CD4-positive, alpha-beta T cell treated with Interleukin-4 for 4 hours (primary cell): ENCODE measurements at places on chromosomes 1 and 21.

GRCh38 chr1:200291106-200291505, 118.7 kb downstream of the ZNF281 start:
- no peak for DNase-seq

GRCh38 chr1:48649880-48650279, 126.8 kb downstream of the BEND5 start:
- no peak for DNase-seq

GRCh38 chr1:56979986-56980755, 14.4 kb upstream of the C8B start:
- DNase-seq, result no peak

- DNase-seq, result no peak
Measured at GRCh38 chr1:7641587-7642417, 129.3 kb upstream of the VAMP3 start.

DNA sequence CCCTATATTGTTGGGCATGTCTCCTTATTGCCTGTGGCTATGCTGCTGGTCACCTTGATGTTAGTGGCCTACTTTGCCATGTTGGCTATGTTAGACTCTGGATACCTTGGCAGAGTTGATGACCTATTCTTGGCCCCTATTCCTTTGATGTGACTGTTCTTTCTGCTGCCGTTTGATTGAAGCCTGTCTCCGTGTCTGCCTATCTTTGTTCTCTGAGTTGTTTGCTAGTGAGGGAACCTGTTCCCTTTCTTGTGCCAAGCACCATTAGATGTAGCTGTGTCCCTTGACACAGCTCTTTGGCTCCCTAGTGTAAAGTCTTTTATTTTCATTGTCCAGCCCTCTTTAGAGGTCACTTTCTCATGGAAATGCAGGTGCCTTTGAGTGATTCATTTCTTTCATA, 28.7 kb upstream of the PAPPA2 start:
- no peak for DNase-seq

DNA sequence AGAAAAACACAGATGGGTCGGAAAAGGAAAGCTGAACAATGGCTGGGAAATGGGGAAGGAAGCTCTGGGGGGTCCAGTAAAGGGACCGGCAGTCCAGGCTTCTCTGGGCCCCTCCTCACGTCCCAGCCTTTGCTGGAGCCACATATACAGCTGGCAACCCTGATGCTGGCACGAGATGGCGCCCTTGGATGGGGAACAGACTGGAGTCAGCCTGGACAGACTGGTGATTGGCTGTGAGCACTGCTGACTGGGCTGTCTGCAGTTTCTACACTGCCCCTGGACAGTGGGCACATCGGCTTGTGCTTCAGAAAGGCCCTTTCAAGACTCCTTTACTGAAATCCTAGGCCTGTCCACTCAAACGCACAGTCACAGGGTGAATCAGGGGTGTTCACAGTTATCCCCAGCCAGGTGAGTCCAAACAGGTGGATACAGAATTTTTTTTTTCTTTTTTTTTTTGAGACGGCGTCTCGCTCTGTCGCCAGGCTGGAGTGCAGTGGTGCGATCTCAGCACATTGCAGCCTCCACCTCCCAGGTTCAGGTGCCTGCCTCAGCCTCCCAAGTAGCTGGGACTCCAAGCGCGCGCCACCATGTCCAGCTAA, 31.1 kb upstream of the ZBTB40 start:
- peak; percentile 35 for DNase-seq

DNA sequence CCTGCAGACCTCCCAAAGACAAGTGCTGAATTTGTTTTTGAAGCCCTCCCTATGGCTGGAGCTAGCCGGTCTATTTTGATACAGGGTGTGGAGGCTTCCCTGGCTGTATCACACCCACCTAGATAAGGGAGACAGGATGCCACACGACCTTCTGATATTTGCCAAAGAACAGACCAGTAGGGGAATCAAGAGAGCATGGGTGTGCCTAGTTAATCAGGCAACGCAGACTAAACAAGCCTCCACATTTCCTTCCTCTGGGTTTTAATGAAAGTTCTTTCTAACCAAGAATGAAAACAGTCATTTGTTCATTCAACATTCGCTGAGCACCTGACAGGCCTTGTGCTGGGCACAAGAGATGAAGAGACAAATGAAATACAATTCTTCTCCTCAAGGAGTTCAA, 446.8 kb downstream of the PLPP3 start:
- no peak for DNase-seq

DNA sequence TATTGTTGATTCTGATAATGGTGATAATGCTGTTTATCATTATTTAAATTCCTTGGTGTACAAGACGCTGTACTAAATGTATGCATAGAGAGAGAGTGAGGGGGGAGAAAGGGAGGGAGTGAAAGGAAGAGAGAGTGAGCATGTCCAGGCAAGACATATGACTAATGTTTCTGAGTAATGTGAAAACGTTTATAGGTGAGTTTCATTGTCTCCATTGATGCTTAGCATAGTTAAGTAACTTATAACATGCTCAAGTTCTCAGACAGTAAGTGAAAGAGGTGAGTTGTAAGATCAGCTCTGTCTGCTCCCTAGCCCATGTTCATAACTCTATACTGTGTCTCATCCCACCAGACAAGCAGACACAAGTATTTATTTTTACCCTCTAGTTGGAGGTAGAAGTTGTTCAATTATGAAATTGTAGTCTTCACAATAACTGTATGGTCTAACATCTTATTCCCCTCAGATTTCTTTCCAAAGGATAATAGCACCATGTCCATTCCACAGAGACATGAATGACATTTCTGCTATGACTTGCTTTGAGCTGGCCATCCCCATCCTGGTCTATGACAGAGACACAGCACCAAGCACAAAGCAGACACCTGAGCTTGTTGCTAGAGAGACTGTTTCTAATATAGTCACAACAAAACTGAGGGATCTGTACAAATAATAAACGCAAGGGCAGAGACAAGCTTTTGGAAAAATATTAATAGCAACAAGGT, 285.1 kb downstream of the CACNA1E start:
- no peak for DNase-seq

DNA sequence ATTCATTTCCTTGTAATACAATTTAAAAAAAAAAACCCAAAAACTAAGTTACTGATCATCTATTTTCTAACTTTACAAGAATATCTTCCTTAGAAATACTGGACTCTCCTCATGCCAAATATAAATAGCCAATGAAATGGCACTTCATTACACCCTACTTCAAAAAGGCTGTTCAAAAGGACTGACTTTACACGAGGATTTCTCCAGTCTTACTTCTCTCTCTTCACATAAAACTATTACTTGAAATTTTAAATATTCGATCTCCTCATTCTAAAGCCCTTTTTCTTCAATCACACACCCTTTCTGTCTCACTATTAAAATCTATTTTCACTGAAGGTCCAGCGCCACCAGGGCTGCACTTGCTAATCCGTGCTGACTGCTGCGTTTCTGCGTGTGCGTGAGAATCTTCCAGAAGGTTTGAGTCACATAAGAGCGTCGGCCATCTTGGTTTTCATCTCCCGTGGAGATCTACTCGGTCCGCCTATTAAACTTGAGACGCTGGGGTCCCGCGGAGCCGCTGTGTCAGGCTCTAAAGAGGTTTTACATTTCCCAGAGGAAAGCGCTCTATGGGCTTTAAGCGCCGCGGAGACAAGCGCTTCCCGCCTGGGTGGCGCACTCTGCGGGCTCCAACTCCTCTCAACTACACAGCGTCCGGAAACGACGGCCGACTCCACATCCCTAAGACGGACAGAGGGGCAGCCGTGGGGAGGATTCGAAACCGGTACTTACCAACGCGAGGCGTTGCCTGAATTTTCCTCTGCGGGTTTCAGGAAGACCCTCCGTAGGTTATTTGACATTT, 631 bp downstream of the LRIF1 start:
- peak; percentile 59 for DNase-seq

DNA sequence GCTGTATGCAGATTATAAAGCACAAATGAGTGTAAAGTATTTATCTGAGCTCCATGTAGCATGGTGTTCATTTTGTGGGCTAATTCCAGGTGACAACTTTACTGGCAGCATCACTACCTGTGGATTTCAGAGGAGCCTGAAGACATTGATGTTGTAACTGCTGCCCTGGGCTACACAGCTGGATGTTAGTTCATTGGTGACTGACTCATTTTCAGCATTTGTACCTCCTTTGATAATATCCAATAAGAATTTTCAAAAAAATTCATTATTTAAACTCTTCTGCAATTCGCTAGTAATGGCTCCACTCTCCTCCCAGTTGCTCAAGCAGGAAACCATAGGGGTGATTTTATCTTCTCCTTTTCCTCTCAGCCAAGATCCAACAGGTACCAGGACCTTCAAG, 37.3 kb upstream of the HSD3B1 start:
- no peak for DNase-seq

DNA sequence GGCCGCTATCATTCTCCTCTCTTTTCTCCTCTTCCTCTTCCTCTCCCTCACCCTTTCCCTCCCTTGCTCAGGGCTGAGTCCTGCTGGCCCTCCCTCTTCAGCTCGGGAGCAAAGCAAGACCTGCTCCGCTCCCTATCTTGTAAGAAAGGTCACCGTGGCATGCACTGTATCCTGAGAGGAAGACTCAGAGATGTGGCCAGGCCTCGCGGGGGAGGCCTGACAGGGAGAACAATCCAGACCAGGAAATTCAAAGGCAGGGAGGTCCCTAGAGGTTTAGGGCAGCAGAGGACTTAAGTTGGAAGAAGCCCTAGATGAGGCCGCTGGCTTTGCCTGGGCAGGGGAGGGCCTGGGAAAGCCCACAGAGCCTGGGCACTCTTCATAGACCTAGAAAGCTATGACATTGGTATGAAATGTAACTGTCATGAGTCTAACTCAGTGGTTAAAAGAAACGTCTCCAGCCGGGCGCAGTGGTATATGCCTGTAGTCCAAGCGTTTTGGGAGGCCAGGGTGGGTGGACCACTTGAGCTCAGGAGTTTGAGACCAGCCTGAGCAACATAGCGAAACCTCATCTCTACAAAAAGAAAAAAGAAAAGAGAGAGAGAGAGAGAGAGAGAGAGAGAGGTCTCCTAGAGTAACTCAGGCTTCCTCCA, 14.6 kb upstream of the PTAFR start:
- no peak for DNase-seq

DNA sequence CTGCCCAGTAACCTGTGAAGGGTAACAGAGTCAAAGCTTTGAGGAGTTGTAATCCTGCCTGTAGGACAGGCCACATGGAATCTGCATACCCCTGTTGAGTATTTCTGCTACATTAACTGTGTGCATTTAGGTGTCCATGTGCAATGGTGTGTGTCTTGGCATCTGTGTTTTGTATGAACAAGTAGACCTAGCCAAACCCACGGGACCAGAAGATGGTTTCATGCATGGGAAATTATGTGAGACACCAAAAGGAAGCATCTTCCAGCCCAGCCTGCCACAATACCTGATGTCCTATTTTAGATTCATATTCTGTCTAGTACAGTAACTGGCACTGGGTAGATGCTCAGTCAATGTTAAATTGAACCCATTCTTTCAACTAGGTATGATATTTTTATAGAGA, 70.8 kb upstream of the KCND3 start:
- DNase-seq, result no peak

GRCh38 chr1:156772222-156772621, 4.9 kb downstream of the PRCC start:
- no peak for DNase-seq

GRCh38 chr1:246506674-246507481, at the start of gene SMYD3:
SMYD3 (minus strand) TSS chr1:246507279.
- peak; percentile 68 for DNase-seq

DNA sequence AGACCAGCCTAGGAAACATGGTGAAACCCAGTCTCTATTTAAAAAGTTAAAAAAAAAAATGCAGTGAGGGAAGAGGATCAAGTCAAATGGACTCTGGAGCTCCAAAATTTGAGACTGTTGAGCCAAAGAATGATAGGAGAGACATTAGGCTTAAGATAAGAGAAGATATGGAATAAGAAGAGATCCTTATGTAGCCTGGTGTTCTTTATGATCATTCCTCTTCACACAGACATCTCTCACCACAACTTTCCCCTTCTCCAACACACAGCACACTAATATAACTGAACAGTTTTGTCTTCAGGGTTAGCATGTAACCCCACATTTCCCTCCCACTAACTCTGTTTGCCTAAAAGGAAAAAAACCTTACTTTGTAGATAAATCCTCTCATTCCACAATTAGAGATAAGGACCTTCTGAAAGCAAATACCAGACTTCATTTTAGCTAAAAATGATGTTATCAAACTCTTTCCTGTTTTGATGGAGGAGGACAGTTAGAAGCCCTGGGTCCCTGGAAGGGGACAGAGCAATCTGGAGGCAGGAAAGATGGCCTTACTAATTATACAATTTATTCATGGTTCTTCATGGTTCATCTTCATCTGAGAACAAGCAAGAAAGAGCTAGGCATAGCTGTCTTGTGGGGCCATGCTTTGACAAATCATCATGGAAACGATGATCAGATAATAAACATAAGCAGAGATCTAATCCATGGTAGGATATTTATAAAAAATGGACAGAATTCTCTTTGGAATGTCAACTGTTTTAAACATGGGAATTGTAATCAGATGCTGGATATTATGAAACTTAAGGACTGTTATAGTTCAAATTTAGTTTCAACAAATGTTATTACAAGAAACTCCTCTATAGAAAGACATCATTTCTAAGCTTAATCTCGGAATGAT, 96.7 kb upstream of the S1PR1 start:
- no peak for DNase-seq

- DNase-seq, result no peak
Measured at GRCh38 chr1:162074276-162075005, 5.0 kb downstream of the NOS1AP start.

DNA sequence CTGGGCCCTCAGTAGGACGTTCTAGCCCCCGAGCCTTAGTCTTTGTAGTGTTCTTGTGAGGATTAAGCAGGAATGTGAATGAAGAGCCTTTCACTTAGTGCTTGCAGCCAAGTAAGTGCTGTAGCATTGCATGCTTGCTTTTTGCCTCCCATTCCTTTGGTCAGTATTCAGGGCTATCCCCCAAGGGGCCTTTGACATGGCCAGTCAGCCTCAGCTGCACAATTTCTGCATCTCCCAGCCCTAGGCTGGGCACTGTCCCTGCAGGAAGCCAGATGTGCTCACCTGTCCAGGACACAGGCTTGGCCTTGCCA, 30.5 kb downstream of the SOX13 start:
- DNase-seq, result no peak

GRCh38 chr1:168970926-168971659, 135.4 kb upstream of the ATP1B1 start:
- no peak for DNase-seq

- peak; percentile 40 for DNase-seq
Measured at GRCh38 chr1:201254625-201255478, 28.5 kb upstream of the PKP1 start.

DNA sequence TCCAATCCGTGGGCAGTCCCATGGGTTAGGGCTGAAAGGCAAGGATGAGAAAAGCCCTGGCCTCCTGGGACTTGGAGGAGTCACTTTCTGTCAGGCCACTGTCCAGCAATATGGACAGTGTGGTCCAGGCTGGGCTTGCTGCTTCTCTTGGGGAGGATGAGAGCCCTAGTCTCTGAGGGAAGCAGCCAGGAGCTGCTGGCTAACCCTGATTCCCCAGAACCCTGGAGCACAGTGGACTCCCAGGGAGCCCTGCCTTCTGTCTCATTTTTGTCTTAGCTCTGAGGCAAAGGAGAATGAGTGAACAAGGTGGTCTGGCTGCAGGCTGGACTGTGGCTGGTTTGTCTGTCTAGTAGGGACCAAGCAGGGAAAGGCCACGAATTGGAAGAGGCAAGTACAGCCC, 23.8 kb upstream of the EDN2 start:
- DNase-seq, result no peak

GRCh38 chr1:235955777-235956176, 89.1 kb upstream of the LYST start:
- DNase-seq, result no peak

GRCh38 chr1:78471890-78472620, 18.7 kb upstream of the PTGFR start:
- no peak for DNase-seq

GRCh38 chr1:113818578-113818977, 6.3 kb upstream of the RSBN1 start:
- DNase-seq, result no peak
